ENCODE measurements at places on chromosomes 5 and 9. TPM values are rescaled to one million over a fixed set of nuclear protein-coding genes. Genes with fewer than 3 reads are reported as not detected.

- peaks cover 7% of the 10 kb centered on the region for H3K4me1 ChIP-seq
- H3K27me3 ChIP-seq, result no peaks in the 10 kb centered on the region
- no peak for DNase-seq
- H3K27ac ChIP-seq, result no peak overlapping the region
Measured at GRCh38 chr9:3848445-3849114, 322.8 kb upstream of the RFX3 start.

- no peak overlapping the region for H3K4me3 ChIP-seq
- no peak for DNase-seq
- no peak overlapping the region for H3K27ac ChIP-seq
Measured at GRCh38 chr5:80711938-80712337, 57.2 kb upstream of the DHFR start.

DNA sequence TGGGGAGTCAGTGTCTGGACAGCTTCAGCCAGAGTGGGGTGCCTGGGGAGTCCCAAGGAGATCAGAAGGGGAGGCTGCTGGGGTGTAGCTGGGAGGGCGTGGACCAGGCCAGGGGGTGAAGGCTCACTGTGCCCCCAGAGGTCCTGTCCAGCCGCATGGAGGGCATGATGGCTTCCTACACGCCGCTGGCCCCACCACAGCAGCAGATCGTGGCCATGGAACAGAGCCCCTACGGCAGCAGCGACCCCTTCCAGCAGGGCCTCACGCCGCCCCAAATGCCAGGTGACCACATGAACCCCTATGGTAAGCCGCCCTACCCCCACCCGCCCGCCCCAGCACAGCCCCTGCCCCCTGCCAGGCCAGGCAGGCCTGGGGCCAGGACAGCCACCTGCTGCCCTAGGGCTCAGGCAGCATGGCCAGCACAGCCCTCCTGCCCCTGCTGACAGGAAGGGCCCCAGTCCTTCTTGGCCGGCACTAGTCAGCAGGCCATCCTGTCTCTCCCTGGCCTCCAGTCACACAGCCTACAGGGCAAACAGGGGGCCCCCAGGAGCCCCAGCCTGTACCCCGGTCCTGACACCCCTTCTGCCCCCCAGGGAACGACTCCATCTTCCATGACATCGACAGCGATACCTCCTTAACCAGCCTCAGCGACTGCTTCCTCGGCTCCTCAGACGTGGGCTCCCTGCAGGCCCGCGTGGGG, 82.1 kb downstream of the LMX1B start:
- H3K36me3 ChIP-seq, result no peaks in the 10 kb centered on the region
- H3K27ac ChIP-seq, result no peak overlapping the region
- no peaks in the 10 kb centered on the region for H3K27me3 ChIP-seq
- no peaks in the 10 kb centered on the region for H3K4me1 ChIP-seq
- H3K4me3 ChIP-seq, result no peak overlapping the region

GRCh38 chr5:127821896-127822295, 118.7 kb downstream of the CCDC192 start:
- H3K4me3 ChIP-seq, result no peak overlapping the region
- H3K4me1 ChIP-seq, result peaks cover 33% of the 10 kb centered on the region
- no peaks in the 10 kb centered on the region for H3K36me3 ChIP-seq
- H3K27me3 ChIP-seq, result no peaks in the 10 kb centered on the region
- no peak overlapping the region for H3K27ac ChIP-seq

- no peaks in the 10 kb centered on the region for H3K27me3 ChIP-seq
- no peak for DNase-seq
- peaks cover 6% of the 10 kb centered on the region for H3K4me1 ChIP-seq
- no peaks in the 10 kb centered on the region for H3K36me3 ChIP-seq
Measured at GRCh38 chr9:88746029-88746742, 211.2 kb downstream of the NXNL2 start.

DNA sequence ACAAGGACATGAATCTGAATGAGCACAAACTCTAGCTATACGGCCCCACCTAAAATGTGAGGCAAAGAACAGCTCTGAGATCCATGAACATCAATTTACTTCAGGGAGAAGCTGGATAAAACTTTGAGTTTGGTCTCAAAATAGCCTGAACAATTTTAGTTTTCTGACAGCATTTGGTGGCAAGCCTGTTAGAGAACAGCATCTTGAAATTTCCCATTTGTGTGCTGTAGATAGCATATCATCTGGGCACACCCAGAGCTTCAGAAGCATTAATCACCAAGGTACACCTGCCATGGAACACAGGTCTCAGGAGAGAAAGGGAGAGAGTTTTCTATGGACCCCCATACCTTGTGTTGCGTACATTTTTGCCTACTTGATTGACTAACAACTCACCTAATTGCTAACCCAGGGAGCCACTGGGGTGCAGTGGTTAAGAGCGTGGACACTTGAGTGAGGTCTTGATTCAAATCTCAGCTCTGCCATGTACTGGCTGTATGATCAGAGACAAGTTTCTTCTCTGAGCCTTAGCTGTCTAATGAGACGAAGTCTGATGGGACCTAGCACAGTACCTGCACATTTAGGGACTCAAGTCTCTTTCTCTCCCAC, 264.9 kb downstream of the PIK3R1 start:
- H3K4me3 ChIP-seq, result no peak overlapping the region
- H3K27ac ChIP-seq, result no peak overlapping the region
- no peaks in the 10 kb centered on the region for H3K36me3 ChIP-seq
- DNase-seq, result no peak
- H3K27me3 ChIP-seq, result no peaks in the 10 kb centered on the region
- no peaks in the 10 kb centered on the region for H3K4me1 ChIP-seq

GRCh38 chr5:109865637-109866036, 175.9 kb downstream of the MAN2A1 start:
- no peak overlapping the region for H3K4me3 ChIP-seq
- no peak overlapping the region for H3K27ac ChIP-seq
- H3K27me3 ChIP-seq, result no peaks in the 10 kb centered on the region
- DNase-seq, result no peak
- no peaks in the 10 kb centered on the region for H3K4me1 ChIP-seq

GRCh38 chr9:90458485-90458884, 184.1 kb downstream of the DIRAS2 start:
- no peak overlapping the region for H3K4me3 ChIP-seq
- DNase-seq, result no peak
- H3K27me3 ChIP-seq, result no peaks in the 10 kb centered on the region
- no peak overlapping the region for H3K27ac ChIP-seq
- no peaks in the 10 kb centered on the region for H3K4me1 ChIP-seq
- no peaks in the 10 kb centered on the region for H3K36me3 ChIP-seq

GPR150 gene
- total RNA-seq, result 0.51 TPM

TYRP1 gene
- total RNA-seq, result 0.15 TPM

PRSS3 gene
- 0.40 TPM for total RNA-seq

ABCA1 gene
- 2.6 TPM for total RNA-seq

MYMK gene
- total RNA-seq, result not detected

All from Karpas-422 (cell line).